ENCODE measurements at places on chromosomes 7 and 10.

DNA sequence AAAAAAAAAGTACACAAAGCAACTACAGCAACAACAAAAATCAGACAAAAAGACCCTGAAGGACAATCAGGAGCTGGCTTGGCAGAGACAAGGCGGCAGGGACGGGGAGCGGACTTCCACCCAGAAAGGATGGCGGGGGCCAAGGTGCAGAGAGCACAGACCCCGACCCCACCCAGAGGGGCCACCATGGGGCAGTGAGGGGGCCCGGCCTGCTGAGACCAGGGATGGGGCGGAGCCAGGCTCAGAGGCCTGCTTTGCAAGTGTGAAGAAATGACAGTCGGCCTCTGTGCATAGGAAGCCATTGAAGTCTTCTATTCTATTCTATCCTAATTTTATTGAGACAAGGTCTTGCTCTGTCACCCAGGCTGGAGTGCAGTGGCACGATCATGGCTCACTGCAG is 82.0 kb downstream of the ELFN1 start:
- DNase-seq, result no peak

DNA sequence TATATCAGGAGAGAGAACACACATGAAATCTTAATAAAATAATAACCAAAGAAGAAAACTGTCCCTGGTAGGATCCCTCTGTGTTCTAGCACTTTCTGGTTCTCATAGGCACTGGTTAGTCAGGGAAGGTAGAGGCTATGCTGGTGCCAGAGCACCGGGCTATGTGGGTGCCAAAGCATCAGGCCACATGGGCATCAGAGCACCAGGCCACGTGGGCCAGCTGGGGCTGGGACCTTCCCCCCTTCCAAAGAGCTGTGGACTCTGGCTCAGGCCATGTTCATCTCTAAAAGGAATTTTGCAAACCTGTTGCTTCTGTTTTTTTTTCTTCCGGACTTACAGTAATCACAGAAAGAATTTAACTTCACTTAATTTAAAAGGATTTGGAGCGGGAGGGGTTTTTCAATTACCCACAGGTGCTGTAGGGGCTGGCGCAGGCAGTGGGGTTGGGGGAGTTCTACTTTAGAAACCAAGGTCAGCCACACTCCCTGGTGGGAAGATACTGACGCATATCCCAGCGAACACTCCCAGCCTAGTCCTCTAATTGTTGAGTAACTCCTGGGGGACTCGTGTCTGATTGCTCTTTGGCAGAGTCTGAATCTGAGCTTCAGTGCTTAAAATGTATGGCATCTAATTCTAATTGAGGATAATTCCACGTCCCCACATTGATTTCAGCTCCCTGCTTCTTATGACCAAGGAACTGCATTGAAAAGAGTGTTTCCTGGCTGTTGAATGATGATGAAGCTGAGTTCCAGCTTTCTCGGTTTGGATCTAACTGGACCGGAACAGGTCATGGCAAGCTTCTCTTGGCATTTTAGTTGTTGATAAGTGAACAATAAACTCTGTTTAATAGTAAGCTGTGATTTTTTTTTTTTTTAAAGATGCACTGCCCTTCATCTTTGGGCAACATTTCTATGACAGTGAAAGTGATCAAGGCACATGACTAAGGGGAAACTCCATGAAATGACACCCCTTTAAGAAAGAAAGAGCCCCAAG is 110.7 kb upstream of the FZD8 start:
- DNase-seq, result no peak

DNA sequence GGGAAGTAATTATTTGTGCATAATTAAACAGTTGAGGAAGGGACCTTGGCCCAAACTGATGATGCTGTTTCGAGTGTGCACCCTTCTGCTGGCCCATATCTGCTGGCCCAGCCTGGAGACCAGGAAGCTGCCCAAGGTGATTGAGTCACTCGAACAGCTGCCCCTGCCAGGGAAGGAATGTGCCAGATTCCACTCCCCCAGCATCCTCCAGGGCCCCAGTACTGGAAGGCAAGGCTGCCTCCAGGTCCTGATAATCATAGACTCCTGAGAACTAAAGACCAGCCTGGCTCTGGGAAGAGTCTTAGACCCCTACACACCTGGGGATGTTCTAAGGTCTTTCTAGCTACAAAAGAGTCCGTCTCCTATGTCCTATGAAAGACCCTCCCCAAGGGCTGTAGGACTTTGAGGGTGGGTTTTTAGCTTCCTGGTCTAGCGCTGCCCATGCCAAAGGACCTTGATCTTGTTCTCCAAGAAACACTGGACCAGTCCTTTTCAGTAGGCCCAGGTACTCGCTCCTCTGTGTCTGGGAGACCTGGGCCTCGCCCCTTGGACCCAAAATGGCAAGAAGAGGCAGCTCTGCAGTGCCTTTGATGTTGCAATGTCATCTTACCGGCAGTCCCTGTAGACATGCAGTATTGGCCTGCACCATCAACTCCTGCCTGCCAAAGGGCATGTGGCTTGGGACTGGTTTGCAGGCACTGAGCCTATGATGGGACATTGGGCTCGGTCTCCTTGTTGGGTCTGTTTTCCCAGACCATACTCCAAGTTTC is 103.2 kb upstream of the GPR26 start:
- no peak for DNase-seq

DNA sequence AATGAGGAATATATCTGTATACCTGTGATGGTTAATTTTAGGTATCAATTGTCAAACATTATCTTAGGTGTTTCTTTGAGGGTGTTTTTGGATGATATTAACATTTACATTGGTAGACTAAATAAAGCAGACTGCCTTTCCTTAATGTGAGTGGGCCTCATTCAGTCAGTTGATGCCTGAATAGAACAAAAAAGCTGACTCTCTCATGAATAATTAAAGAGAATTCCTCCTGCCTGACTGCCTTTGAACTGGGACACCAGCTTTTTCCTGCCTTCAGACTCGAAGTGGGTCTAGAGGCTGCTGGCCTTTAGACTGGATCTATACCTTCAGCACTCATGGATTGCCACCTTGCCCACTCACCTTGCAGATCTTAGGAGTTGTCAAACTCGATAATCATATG is 117.9 kb upstream of the TMEM168 start:
- DNase-seq, result no peak

DNA sequence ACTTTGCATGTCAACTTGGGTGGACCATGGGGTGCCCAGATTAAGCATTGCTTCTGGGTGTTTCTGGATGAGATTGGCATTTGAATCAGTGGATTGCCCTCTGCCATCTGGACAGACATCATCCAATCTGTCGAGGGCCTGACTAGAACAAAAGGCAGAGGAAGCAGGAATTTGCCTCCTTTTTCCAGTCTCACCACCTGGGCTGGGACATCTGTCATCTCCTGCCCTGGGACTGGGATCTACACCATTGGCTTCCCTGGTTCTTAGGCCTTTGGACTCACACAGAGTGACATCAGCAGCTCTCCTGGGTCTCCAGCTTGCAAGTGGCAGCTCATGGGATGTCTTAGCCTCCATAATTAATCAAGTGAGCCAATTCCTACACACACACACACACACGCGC is 10.3 kb downstream of the SLC13A4 start:
- DNase-seq, result no peak

DNA sequence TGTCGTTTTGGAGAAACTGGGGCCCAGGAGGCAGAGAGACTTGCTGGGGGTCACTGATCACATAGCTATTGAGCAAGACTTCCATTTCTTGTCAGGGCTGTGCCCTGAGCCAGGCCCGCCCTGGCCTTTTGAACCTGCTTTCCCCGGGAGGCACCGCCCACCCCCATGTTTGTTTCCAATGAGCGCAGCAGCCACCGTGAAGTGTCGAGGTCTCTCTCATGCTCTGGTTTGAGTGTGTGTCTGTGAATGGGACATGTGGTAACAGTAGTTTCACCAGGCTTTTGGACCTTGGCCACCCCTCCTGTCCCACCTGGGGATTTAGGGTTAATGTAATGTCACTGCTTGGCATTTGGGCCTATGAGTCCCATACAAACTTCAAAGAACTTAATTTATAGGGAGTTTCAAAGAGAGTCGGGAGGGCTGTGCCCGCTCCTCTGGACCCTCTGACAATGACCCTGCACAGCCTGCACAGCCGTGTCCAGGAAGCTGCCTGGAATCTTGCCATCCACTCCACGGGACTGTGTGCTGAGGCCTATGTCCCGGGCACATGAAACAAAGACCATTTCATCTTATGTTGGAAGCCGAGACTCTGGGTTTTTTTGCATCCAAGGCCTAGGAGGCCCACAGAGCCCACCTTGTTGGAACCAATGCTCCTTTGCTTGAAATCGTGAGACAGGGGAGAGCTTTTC is 6.3 kb downstream of the PRF1 start:
- no peak for DNase-seq

GRCh38 chr10:133253361-133253955 is 15.8 kb downstream of the VENTX start:
- DNase-seq, result no peak

DNA sequence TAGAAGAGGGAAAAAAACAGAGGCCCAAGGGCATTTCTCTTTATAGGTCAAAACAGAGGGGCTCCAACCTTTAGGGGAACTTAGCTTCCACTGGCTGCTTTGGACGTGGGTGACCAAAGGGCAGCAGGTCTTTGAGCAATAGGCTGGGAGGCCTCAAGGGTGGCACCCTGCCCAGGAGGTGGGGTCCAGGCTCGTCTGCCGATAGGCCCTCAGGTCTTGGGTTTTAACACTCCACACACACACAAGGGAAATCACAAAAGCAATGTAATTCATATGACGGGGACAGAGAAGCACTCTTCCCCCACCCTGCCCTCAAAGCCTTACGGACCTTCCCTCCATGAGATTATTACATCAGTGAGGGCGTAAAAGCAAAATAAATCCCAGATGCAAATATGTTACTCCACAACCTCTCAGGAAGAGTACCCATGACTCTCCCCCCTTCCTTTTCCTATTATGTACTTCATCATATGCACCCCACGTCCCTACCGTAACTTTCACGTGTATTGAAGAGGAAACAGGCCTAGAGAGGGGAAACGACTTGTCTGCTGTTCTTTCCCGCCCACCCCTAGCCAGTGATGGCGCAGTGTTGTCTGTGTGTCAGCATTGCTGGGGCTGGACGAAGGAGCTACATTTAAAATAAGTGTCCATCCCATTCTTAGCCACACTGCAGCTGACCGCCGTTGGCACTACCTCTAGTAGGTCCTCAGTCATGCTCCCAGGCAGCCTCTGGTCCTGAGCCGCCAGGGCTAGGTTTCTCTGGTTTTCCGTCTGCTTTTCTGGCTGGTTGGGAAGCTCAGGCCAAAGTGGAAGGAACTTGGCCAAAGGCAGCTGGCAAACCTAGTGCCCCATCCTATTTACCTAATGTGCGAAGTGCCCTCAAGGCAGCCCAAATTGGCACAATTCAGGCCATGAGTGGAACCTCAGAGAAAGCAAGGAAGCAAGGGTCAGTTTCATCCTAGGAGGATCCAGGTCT is 2.1 kb downstream of the PCBD1 start:
- no peak for DNase-seq

DNA sequence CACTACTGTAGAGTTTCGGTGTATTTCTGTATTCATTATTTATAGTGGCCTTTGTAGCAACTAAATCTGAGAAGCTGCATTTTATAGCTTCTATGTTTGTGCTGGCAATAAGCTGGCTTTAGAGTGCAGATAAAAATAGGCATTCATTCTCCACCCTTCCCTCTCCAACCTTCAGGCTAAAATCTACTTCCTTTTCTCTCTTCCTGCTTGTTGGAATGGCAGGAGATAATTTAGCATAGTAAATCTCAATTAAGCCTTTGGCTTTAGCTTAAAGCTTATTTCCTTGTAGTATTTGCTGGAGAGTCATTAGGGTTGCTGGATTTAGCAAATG is 58.5 kb downstream of the CPVL start:
- no peak for DNase-seq

- DNase-seq, result no peak
Observed at GRCh38 chr7:41688012-41688625, 14.8 kb downstream of the INHBA start.

DNA sequence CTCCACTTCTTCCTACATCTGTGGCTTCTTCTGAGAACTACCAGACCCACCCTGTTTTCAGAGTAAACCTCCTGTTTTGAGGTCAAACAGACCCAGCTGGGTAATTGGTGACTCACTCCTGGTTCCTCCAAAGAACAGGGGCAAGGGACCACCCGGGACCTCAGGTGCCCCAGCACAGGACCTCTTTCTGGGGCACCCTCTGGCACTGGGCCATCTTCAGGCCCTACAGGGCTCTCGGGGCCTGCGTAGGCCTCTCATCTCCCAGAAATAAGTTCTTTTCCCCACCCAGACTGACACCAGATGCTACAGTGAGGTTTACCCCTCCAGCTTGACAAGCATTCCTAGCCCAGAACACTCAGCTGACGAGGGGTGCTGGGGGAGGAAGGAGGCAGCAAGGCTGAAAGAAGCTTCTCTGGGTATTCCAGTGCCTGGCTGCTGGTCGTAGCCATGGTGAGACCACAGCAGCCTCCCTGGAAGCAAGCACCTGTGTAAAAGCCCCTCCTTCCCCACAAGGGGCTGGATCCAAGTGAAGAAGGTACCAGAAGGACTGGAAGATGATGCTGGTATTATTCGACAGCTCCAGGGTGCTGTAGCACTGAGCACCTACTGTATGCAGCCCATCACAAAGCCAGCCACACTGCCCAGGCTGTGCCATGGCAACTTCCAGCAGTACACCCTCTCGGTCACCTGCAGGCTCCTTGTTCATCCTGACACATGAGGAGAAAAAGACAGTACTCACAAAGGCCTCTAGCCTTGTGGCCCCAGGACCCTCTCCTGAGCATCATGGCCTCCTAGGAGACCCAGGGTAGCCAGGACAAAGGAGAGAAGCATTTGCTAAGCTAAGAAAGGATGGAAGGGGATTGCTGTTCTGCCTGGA is 47.4 kb downstream of the ALOX5 start:
- no peak for DNase-seq

DNA sequence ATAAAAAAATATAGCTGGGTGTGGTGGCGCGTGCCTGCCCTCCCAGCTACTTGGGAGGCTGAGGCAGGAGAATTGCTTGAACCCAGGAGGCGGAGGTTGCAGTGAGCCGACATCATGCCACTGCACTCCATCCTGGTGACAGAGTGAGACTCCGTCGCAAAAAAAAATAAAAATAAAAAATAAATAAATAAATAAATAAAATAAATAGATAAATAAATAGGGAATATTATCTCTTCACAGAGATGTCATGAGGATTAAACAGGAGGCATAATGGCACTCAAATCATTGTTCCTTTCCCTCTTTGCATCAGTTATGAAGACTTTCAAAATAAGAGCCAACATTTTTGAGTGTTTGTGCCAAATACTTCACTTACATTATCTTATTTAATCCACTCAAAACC is 32.0 kb upstream of the BMPR1A start:
- DNase-seq, result no peak

DNA sequence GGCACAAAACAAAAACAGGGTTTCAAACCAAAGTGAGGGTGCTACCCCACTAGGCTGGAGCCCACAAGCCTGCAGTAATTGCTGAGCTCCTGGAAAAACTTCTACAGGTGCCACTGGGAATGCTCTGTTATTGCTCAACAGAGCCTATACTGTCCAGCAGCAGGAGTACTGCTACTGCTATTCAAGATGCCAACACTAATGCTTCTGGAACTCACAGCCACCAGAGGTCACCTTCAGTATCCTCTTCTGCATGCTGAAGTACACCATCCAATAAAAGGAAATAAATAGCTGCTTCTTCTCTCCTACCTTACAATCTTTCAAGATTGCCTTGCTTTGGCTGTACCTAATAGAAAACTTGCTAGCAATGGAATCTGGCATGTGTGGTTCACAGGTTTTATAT is 222.0 kb downstream of the LRRN3 start:
- no peak for DNase-seq
